ENCODE measurements at places on chromosomes 13 and 19.

GRCh38 chr19:8208119-8208921 is 850 bp upstream of the CERS4 start:
- no peak for DNase-seq

- DNase-seq: no peak
Observed at GRCh38 chr19:46478356-46478986, 7.1 kb upstream of the PNMA8A start.

GRCh38 chr19:31519256-31519655 is 170.0 kb upstream of the TSHZ3 start:
- no peak for DNase-seq

DNA sequence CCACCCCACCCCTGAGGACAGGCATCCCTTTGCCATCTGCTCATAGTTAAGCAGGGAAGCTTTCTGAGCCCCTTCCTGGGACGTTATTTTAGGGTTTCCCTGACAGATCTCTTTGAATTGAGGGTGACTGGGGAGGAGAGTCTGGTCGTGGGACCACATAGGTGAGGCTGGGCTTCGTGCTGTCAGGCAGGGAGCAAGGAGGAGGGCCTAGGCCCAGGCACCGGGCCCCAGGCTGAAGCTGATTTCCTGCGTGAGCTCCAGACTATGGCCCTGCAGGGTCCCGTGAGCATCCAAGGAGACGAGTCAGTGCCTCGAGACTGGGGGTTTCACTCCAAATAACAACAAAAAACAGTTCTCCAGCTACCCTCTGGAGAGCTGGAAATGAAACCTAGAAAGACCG is 60.4 kb downstream of the MYO9B start:
- DNase-seq: no peak

DNA sequence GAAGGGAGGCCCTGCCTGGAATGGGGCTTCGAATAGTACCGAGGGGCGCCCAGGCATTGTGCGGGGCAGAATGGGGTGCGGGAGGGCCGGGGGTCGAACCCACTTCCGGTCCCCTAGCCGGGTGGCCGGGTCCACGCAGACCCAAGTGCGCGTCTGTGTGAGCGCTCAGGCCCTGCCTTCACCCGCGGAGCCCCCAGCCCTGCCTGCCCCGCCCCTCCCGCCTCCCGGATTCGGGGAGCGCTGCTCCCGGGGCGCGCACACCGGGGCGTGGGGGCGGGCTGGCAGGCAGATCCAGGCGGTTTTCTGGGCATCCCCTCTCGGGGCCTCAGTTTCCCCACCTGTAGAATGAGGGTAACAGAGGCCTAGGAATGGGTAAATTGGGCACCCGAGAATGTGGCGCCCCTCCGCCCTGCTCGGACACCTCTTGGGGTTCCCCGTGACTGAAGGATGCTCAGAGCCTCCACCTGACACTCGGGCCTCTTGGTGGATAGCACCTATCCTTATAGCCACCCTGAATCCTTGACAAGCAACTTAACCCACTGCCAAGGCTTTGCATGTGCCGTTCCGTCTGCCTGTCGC is 682 bp downstream of the PIK3R2 start:
- DNase-seq: no peak

- DNase-seq: no peak
Observed at GRCh38 chr19:50708179-50708879, 11.3 kb downstream of the SHANK1 start.

- DNase-seq: no peak
Observed at GRCh38 chr13:46172531-46172991, 9.4 kb downstream of the LCP1 start.

- no peak for DNase-seq
Observed at GRCh38 chr19:4713384-4713951, 10.2 kb downstream of the DPP9 start.

DNA sequence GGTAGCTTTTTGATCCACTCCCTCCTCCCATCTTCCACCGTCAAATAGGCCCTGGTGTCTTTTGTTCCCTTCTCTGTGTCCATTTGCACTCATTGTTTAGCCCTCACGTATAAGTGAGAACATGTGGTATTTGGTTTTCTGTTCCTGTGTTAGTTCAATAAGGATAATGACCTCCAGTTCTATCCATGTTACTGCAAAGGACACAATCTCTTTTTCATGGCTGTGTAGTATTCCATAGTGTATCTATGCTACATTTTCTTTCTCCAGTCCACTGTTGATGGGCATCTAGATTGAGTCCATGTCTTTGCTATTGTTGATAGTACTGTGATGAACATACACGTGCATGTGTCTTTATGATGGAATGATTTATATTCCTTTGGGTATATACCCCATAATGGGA is 136.0 kb upstream of the USP29 start:
- no peak for DNase-seq

DNA sequence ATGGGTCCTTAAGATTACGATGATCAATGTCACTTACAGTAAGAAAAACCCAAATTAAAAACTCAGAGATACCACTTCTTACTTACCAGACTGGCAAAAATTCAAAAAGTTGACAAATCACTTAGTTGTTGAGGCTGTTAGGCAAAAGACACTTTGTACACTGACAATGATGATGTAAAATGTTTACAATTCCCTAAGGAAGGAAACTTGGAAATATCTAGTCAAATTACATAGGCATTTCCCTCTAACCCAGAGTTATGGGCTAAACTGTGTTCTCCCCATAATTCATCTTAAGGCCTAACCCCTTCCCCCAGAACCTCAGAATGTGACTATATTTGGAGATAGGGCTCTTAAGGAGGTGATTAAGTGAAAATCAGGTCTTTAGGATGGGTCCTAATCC is 12.0 kb downstream of the TGDS start:
- DNase-seq: no peak

- no peak for DNase-seq
Observed at GRCh38 chr13:46866150-46866549, 30.7 kb downstream of the HTR2A start.

- DNase-seq: no peak
Observed at GRCh38 chr13:23384111-23384510, 49.4 kb downstream of the SACS start.

DNA sequence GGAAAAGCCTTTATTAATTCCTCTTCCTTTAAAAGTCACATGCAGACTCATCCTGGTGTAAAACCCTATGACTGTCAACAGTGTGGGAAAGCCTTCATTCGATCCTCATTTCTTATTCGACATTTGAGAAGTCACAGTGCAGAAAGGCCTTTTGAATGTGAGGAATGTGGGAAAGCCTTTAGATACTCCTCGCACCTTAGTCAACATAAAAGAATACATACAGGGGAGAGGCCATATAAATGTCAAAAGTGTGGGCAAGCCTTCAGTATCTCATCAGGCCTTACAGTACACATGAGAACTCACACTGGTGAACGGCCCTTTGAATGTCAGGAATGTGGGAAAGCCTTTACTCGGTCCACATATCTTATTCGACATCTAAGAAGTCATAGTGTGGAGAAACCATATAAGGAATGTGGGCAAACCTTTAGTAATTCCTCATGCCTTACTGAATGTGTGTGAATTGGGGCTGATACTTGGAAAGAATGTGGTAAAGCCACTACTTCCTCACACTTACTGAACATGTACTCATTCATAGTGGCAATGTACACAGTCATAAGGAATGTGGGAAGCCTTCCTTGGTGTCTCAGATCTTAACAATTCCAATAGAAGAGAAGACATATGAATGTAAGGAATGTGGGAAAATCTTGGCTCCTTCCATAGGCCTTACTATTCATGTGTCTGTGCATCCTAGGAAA is 18.8 kb downstream of the ZNF559 start:
- no peak for DNase-seq

GRCh38 chr13:51243227-51243626 is 21.0 kb downstream of the FAM124A start:
- DNase-seq: no peak

DNA sequence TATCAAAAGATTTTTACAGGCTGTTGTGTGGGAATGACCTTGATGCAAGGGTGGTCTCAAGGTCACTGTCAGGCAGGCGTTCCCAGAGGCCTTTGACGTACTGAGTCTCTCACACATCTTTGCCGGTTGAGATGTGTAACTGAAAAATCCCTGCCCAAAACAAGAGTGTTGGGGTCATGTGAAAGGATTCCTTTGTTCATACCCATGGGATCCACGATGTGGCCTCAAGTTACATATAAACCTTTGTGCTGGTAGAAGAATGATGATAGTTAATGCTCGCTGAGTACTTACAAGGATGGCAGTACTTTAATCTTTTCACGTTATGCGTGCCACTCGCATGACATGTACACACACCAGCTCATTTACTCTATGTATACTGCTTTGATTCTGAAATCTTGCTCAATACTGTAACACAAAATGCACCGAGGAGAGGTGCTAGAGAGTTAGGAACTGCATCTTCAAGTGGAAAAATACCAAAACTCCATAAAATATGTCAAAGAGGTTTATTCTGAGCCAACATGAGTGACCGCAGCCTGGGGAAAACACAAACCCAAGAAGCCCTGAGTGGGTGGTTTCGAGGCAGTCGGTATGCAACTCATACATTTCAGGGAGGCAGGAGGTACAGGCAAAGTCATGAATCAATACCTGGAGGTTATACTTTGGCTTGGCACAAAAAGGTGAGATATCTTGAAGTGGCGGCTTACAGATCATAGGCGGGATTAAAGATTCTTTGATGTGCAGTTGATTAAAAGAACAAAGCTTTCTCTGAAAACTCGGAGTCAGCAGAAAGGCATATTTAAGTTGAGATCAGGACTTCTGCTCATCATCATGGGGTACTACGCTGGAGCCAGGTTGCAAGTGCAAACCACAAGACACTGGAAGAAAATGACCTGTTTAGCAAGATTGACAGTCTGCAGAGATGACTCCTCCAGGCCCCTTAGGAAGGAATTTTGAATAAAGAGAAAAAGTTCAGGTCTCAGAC is 87.4 kb upstream of the ARHGEF7 start:
- no peak for DNase-seq

DNA sequence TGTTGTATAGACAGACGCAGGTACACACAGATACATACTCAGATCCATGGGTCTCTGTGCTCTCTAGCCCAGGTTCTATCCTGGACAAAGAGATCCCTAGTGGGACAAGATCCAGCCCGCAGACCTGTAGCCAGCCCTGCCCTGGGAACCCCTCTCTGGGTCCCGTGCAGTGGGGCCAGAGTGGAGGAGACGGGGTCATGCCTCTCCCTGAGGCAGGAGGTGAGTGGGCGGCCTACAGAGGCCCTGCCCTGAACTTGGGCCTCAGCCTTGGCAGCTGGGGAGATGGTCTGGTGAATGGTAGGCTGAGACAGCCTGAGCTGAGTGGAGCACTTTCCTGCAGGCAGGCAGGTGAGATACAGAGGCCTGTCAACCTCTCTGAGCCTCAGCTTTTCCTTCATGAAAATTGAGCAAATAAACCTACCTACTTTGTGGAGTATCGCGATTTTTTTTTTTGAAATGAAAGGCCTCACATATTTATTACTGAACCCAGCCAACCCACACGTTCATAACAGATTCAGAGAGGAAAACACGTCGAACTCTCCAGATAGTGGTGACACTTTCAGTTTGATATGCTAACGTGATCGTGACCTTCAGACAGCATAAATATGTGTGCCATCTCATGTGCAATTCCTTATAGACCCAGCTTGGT is 3.4 kb upstream of the JUND start:
- DNase-seq: no peak

DNA sequence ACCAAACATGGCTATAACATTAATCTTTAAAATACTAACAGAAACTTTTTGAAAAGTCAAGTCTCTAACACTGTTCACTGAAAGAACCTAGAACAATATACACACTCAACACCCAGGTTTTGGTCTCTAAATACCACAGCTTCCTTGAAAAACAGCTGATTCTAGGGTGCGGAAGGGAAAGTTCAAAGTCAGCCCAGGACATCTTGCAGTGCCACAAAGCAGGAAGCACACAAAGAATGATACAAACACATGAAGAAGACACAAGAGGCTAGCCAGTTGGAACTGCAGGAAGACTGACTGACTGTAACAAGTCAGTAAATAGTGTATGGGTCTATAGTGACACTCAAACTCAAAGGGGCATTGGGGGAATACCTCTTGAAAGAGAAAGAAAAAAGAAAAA is 4.6 kb downstream of the DEDD2 start:
- no peak for DNase-seq

- no peak for DNase-seq
Observed at GRCh38 chr13:43483930-43484329, 302.8 kb downstream of the ENOX1 start.

DNA sequence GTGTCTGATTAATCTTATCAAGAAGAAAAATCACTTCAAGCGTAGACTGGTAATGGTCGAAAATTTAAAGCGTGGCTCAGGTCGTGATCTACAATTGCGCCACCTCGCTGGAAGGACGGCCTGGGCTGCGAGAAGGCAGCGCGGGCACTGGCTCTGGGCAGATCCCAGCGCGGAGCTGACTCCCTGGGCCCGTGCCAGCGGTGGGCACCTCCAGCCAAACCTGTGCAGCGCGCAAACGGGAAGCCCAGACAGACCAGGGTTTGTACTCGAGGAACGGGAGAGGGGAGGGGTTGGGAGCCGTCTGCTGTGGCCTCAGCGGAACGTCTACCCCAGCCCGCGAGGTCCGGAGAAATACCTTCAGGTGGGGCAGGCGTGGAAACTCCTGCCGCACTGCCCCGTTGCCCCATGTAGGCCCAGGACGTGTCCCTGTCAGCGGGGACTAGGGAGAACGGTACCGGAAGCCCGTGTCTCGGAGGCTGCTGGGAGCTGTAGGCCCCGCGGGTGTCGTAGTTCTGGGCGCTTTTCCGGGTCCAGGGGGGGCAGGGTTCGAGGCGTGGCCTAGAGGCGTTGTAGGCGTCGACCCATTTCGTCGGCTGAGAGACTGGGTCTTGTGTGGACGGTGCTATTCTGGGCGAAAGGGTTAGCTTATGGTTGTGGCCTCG is 21.1 kb downstream of the ZNF274 start:
- no peak for DNase-seq

GRCh38 chr19:7999376-7999775 is 6.1 kb downstream of the ELAVL1 start:
- DNase-seq: no peak

DNA sequence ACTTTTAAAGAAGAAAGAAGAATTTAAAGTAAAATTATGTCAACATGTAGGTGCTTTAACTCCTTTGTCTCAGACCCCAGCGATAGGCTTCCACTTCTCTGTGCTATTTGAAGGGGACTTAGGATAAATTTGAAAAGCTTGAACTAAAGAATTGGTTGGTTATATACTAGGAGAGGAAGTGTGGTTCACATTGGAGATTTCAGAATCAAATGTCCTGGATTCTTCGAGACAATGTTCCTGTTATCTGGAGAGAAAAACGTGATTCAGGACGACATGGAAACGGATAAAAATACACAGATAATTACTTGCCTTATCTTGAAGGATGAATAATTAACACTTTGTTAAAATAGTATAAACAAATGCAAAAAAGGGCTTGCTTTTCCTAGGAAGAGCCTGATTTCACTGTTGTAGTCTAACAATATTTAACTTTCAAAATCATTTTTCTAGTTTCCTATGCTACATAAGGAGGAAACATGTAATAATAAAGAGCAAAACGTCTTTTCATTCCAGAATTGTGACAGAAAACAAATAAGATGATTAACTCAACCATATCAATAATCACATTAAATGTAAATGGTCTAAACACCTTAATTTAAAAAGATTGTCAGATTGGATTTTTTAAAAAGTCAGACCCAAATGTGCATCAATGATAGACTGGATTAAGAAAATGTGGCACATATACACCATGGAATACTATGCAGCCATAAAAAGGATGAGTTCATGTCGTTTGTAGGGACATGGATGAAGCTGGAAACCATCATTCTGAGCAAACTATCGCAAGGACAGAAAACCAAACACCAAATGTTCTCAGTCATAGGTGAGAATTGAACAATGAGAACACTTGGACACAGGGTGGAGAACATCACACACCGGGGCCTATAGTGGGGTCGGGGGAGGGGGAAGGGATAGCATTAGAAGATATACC is 724 bp upstream of the ZNF780A start:
- no peak for DNase-seq
